ENCODE measurements at places on chromosomes 6 and 20.

DNA sequence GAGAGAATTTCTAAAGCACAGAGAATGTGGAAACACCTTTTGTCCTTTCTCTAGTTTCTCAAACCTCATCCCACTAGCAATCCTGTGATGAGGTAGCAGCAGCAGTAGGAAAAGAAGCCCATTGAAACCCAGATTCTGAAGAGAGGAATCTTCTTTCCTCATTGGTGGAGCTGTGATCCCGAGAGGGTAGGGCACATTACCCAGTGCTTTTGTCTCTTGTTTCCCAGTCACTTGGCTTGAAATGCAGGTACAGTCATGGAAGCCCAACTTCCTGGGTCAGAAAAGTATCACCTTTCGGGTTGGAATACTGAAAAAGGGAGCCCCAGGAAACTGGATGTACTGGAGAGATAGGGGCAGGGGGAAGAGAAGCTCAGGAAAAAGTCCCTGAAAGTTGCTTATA, 417.4 kb downstream of the TBC1D32 start:
- no peak for DNase-seq

- DNase-seq = no peak
Observed at GRCh38 chr6:138957903-138958302, 30.1 kb downstream of the REPS1 start.

DNA sequence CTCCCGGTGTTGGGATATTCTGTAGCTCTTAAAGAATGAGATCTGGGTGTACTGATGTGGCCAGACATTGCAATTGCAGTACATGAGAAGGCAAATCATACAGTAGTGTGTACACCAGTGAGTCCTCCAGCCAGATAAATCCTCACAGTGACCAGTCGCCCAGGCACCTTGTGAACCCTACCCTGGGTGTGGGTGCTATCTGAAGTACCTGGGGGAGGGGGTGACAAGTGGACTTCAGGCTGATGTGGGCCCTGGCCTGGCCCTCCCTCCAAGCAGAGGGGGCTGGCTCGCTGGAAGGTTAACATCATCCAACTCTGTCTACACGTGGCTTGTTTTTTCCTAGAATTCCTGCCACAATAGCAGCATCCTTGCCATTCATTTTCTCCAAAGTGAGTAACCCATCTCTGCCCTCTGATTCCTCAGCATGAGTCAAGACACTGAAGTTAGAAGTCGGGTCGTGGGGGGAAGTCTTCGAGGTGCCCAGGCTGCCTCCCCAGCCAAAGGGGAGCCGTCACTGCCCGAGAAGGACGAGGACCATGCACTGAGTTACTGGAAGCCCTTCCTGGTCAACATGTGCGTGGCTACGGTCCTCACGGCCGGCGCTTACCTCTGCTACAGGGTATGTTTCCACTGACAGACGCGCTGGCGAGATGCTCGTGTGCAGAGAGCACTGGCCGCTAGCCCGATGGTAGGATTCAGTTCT, 70.8 kb downstream of the PTPN1 start:
- no peak for DNase-seq

- no peak for DNase-seq
Observed at GRCh38 chr6:168837254-168838036, 396.5 kb downstream of the SMOC2 start.

- no peak for DNase-seq
Observed at GRCh38 chr6:167116109-167116837, 6.6 kb upstream of the CCR6 start.

DNA sequence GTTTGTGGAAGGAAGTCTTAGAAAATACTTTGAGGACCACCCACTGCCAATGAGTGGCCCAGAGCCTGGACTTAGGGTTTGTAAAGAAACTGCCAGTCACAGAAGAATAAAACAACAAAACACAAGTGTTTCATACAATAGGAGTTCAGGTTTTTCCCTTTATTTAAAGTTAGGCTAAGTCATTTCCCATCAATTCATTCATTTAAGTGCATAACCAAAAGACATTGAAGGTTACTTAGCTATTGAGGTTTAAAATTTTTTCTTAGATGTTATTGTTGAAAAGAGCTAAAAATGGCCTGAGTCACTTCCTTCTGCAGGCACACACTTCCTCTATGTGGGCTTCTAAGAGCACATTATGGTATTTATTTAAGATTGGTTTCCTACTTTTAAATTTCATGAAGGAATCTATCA, 54.2 kb downstream of the ARMC2 start:
- DNase-seq = no peak

DNA sequence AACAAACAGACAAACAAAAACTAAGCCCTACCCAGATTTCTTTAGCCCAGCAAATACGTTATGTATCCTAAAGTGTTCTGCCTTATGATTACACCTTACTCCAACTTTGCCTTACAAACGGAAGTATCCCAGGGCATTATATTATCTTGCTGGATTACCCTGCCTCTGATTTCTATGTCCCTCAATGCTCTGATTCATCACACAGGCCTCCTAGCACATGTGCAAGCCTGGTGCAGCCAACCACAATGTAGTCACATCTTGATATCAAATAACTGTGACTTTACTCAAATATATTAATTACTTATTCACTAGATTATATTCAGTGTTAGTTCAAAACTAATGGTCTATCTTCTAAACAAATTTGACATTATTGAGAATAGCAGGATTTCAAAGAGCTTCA, 598.6 kb downstream of the TBC1D32 start:
- DNase-seq = no peak

DNA sequence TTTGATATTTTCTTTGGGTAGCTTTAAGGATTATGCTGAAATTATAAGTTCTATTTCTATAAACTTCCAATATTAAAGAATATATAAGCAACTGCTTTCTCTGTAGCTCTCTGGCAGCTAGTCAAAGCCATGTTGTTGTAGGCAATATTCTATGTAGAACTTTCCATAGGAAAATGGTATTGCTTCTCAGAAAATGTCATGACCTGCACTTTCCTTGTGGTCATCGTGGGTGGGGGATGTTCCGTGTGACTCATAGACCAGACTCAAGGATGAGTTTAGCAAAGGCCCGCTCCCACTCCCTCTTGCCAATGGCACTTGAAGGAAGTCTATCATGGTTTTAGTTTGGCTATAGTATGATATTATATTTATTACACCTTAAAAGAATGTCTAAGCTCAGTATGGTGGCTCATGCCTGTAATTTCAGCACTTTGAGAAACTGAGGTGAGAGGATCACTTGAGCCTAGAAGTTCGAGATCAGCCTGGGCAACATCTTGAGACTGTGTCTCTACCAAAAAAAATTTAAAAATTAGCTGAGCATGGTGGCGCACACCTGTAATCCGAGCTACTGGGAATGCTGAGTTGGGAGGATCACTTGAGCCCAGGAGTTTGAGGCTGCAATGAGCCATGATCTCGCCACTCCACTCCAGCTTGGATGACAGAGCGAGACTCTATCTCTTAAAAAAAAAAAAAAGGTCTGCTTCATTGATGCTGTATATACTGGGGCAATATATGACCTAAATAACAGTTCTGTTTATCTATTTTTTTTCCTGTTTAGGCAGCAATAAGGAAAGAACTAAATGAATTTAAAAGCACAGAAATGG, 36.6 kb upstream of the LTV1 start:
- DNase-seq = no peak

DNA sequence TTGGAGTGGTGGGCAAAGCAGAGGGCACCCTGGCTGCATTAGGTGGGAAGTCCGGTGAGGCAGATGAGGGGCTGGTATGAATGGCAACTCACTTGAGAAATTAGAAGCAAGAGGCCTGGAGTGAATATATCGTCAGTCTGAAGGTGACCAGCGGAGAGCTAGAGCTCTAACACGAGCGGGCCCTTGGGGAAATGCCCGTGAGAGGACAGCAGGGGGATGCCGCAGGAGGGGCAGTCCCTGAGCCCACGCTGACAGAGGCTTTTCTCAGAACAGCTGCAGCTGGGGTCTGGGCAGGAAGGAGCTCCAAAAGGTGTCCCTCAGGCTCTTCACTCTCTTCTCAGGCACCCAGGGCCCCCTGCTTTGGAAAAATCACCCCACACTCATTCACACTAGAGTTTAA, 32.0 kb upstream of the CD93 start:
- DNase-seq = no peak

GRCh38 chr20:1033751-1034414, 31.8 kb upstream of the RSPO4 start:
- no peak for DNase-seq

GRCh38 chr6:33661106-33661838, 40.1 kb downstream of the ITPR3 start:
- DNase-seq = no peak

DNA sequence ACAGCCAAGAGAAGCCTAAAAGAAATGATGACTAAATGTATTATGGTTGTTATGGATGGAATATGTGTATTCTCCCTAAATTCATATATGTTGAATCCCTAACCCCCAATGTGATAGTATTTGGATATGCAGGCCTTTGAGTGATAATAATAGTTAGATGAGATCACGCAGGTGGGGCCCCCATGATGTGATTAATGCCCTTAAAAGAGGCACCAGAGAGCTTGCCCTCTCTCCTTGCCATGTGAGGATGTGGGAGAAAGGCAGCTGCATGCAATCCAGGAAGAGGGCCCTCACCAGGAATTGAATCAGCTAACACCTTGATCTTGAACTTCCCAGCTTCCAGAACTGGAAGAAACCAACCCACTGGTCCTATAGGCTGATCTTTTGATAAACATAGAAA, 190.6 kb upstream of the TCF21 start:
- no peak for DNase-seq

- no peak for DNase-seq
Observed at GRCh38 chr6:90492369-90492768, 94.5 kb downstream of the MAP3K7 start.

- DNase-seq = no peak
Observed at GRCh38 chr20:17684077-17684888, 2.2 kb upstream of the RRBP1 start.

- DNase-seq = no peak
Observed at GRCh38 chr20:1478566-1478965, 11.9 kb upstream of the NSFL1C start.

- no peak for DNase-seq
Observed at GRCh38 chr20:719816-720215, 44.2 kb upstream of the SCRT2 start.

GRCh38 chr6:36662380-36662779, 16.1 kb upstream of the CDKN1A start:
- DNase-seq = no peak
